ENCODE measurements at places on chromosomes 13 and 19.

DNA sequence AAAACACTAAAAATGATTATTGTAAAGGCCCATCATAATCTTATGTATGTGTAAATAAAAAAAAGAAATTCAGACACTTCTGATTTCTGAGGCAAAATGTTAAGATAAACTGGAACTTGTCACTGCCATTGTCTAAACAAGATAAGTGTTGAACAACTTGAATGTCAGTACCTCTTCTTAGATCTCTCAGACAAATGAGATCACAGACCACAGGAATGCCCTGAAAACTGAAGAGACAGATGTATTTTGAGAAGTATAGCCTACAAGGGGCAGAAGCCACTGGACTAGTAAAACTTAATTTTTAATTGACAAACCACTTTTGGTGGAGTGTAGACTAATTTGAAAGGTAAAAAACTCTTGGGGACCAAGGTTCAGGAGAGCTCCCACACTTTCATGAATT, 375.5 kb upstream of the SLITRK5 start:
- no peak for DNase-seq

DNA sequence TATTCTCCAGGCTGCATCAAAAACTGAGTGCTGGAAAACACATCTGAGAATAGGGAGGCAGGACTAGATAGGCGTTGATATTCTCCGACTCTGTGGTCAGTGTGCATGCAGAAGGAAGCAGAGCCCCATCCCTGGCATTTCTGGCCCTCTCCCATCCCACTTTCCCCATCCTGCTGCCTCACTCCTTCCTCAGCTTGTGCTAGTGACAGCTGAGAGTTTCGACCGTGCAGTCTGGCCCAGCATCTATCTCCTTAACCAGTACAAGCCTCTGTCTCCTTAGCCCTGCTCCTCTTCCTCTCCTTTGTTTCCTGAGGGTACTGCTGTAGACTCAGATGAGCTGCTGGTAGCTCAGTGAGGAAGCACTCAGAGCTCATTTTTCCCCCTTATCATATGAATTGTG, 163.2 kb downstream of the SUCLA2 start:
- no peak for DNase-seq

GRCh38 chr13:111326981-111327642, 6.7 kb downstream of the TEX29 start:
- no peak for DNase-seq

GRCh38 chr13:28337166-28338005, 157.5 kb downstream of the FLT1 start:
- DNase-seq = no peak

GRCh38 chr19:18388100-18388959, 2.4 kb downstream of the GDF15 start:
- peak; percentile 88 for DNase-seq

DNA sequence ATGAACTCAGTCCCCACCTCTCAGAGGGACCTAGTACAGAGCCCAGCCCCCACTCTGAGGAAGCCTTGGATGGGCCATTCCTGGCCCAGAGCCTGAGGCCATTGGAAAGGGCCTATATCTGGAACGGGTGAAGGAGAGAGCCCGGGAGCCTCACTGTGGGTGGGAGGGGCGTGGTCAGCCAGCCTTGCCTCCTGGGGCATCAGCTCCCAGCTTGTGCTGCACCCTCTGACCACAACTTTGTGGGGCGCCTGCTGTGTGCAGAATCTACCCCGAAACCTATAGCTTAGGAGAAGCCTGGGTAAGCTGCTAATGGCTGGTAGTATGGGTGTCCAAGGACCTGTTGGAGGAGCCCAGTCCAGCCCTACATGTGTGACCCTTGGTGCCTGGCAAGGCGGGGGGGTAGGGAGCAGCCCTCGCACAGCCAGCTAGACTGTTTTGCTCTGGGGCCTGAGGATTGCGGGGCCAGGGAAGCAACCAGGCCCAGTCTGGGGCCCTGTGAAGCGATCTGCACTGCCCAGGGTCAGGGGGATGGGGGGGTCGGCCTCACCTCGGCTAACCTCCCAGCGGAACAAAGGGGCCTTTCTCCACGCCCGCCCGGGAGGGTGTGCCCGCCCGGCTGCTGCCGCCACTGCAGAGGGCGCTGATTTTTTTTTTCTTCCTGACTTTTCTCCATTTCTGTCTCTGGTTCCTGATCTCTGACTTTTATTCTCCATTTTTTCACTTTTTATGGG, 42.3 kb downstream of the LYL1 start:
- peak; percentile 55 for DNase-seq

- DNase-seq = no peak
Observed at GRCh38 chr13:68759617-68760016, 1348.0 kb upstream of the ATXN8OS start.

GRCh38 chr19:57671124-57671895, 2.6 kb downstream of the ZSCAN4 start:
- no peak for DNase-seq

DNA sequence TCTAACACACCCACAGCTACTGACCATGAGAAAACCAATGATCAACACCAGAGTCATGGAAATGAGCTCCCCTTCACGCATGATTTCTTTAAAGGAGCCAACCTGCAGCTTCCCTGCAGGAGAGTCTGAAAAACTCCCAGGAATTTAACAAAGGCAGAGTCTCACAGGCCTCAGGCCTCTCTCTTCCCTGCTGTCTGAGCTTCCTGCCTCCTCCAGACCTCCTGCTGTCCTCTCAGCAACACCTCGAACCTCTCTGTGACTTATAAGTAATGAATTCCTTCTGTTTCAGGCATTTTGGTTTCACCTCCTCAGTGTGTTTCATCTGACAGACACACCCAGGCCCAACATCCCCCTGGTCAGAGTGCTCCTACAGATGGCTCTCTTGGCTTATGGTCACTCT, 1044.4 kb downstream of the UQCRFS1 start:
- no peak for DNase-seq

- DNase-seq = no peak
Observed at GRCh38 chr13:68185444-68186141, 955.5 kb upstream of the PCDH9 start.

- no peak for DNase-seq
Observed at GRCh38 chr19:34269489-34269888, 15.1 kb downstream of the GARRE1 start.

- peak; percentile 86 for DNase-seq
Observed at GRCh38 chr19:8578642-8579265, 1.5 kb upstream of the MYO1F start.

GRCh38 chr13:70985371-70985770, 877.1 kb upstream of the KLHL1 start:
- no peak for DNase-seq

DNA sequence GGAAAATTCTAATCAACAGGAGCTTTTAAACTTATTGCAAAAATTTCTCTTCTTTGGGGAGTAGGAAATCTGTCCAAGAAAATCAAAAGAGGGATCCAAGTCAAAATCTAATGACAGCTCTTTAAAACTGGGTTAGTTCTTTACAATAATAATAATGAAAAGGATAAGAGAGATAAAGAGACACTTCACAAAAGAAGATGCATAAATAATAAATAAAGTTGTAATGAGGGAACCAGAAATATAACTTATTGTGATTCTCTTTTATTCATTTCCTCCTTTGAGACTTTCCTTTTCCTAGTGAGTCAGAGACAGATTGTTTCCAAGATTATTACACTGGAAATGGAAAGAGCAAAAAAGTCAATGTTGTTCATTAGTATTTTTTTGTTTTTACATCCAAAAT, 1029.3 kb downstream of the PCDH17 start:
- DNase-seq = no peak

DNA sequence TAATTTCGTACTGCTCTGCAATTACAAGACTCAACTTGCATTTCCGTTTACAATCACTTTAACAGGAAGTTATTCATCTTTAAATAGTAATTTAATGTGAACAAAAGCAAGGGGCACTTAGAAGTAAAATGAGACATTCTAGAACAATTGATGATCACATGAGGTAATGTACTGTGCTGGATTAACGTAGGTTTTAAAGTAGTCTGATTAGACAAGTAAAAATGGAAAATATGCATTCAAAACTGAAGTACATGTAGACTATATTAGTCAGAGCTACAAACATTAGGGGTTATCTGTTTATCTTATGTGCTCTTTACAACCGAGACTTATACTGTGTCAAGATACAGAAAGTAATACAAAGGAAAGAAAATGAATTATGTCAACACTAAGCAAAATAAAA, 1528.0 kb downstream of the SLITRK5 start:
- DNase-seq = no peak

- no peak for DNase-seq
Observed at GRCh38 chr13:106373304-106373988, 162.0 kb downstream of the EFNB2 start.

GRCh38 chr19:43534816-43535761, 2.1 kb downstream of the ZNF575 start:
- peak; percentile 59 for DNase-seq

DNA sequence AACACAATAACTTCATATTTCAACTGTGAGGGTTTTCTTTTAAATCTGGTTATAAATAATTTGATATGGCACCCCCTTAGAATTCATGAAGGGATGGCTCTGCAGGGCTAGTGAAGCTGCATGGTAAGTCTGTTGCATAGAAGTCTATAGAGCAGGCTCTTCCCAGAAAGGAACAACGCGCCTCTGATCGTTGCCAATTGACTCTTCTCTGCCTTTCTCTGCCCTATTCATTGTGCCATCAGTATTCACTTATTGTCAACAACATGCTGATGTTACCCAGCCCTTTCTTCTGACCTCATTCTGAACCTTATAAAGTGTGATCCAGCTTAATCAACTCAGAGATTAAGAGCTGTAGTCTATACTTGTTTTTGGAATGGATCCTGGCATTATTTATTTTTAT, 16.3 kb upstream of the DCT start:
- no peak for DNase-seq

- no peak for DNase-seq
Observed at GRCh38 chr19:3682741-3683404, 17.4 kb downstream of the PIP5K1C start.

- DNase-seq = no peak
Observed at GRCh38 chr19:40381321-40381720, 8.7 kb downstream of the HIPK4 start.

- no peak for DNase-seq
Observed at GRCh38 chr13:98910501-98910951, 67.3 kb downstream of the DOCK9 start.

- no peak for DNase-seq
Observed at GRCh38 chr19:2239771-2240770, 3.4 kb downstream of the SF3A2 start.

DNA sequence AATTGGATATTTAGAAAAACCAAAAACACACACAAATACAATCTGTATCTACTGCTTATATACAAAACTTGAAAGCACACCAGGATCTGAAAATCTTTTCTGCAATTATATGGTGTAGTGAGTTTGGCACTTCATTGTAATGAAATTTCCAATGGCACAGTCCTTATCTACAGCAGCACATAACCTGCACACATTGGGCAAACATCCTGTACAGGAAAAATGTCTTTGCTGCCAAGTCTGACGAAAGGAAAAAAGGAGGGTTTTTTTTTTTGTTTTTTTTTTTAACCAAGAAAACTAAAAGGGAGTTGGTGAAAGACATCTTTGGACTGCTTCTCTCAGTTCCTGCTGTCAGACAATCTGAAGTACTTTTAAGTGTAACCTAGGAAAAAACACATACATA, 107.8 kb downstream of the FOXO1 start:
- no peak for DNase-seq

DNA sequence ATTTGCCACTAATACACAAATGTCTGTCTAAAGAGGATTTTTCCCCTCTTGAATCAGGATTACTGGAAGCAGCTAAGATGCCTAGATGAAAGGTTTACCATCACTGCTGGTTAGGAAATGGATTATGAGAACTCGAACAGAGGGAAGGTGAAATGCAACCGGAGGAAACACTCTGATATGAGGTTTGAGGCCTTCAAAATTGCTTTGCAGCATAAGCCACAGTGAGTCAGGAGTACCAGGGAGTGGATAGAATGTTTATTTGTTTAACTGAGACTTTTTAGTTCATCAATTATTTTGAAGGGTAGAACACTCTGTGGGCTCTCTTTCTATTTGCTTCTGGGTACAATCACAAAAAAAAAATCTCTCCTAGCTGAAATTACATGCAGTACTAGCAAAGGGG, 18.1 kb downstream of the CDADC1 start:
- no peak for DNase-seq

GRCh38 chr13:113882267-113882630, 18.4 kb upstream of the GAS6 start:
- no peak for DNase-seq

- DNase-seq = no peak
Observed at GRCh38 chr13:33207615-33207961, 78.0 kb downstream of the STARD13 start.

DNA sequence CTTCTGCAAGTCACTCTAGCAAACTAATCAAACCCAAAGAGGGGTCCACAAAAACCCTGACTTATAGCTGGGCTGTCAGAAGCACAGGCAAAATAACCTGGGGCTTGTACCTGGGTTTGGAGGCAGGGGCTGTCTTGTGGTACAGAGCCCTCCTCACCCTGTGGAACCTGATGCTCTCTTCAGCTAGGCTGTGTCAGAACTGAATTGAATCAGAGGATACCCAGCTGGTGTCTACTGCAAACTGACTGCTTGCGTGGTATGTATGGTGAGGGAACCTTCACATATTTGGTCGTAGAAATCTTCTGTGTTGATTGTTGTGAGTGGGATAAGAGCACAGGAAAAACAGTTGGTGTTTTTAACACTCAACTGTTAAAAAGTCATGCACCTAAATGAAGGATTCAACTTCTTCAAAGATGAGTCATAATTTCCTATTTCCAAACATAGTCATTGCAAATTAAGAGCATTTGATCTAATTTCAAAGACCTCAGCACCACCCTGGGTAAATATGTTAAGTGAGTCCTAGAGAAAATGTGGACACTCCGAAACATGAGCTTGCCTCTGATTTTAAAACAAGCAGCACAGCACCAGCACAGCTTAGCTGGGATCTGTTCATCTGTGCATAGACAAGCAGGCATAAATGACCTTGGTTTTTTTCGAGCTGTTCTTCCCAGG, 840.2 kb downstream of the UQCRFS1 start:
- no peak for DNase-seq

DNA sequence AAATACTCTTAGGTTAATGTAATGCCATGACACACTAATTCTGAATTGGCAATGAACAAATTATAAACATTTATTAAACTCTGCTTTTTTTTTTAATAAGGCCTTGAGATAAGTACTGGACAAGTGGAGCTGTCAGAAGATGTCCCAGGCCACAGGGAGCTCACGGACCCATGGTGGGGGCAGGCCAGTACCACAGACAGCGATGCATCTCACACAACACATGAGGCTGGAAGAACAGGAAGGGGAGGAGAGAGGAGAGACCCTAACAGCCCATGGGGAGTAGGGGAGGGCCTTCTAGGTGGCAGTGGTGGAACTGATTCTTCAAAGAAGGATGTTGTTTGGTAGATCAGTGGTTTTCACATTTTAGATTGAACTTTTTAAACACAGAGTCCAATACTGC, 128.4 kb downstream of the LHFPL6 start:
- no peak for DNase-seq

- no peak for DNase-seq
Observed at GRCh38 chr19:16025108-16026101, 50.9 kb upstream of the TPM4 start.
